CD8-positive, alpha-beta memory T cell (primary cell): ENCODE measurements at places on chromosomes 6 and 20. TPM values are rescaled to one million over a fixed set of nuclear protein-coding genes. Genes with fewer than 3 reads are reported as not detected.

DNA sequence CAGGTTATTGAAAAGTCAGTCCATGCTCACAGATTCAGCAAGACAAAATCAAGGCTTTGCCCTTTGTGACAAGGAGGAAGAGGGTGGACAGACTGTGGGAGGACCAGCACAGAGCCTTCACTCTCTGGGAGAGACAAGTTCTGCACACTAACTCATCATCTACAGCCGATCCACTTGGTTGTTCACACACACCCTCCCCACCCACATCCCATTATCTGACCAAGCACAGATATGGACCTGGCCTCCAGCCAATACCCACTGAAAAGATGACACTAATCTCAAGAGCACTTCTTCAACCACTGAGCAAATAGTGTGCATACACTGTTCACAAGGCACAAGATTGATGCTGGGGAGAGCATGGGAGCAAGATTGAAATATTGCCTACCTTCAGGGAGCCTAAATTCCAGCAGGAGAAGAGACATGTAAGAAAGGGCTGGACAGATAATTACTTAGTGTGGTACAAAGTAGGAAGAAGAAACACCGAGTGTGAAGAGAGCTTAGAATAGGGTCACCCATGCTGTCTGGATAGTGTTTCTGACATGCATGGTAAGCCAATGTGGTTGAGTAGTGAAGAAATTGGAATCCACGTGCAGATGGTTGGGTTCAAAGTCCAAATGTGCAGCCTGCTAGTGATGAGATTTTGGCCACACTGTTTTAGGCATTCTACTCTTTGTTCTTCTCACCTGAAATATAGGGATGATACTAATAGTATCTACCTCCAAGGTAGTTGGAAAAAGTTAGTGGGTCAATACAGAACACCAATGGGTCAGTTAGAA lies 21.7 kb upstream of the IL17A start:
- no peak for DNase-seq

Gene BPIFA2
- not detected for total RNA-seq

- DNase-seq = no peak
These were observed 2.4 kb upstream of the DTNBP1 start for GRCh38 chr6:15665237-15665636.

Gene HTR1E
- total RNA-seq = not detected

DNA sequence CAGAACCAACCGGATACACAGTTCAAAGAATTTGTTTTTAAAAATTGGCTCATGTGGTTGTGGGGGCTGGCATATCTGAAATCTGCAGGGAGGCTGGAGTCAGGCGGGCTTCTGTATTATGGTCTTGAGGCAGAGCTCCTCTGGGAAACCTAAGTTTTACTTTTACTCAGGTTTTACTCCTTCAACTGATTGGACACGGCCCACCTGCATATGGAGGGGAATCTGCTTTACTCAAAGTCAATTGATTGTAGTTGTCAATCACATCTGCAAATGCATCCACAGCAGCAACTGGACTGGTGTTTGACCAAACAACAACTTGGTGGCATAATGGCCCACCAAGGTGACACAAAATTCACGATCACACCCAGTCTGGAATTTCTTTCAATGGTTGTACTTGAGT lies 103.4 kb downstream of the ERMARD start:
- no peak for DNase-seq

- DNase-seq = no peak
These were observed 44.1 kb downstream of the MAK start for GRCh38 chr6:10794239-10794638.

- no peak for DNase-seq
These were observed 339.0 kb downstream of the NRN1 start for GRCh38 chr6:5667737-5668136.

DNA sequence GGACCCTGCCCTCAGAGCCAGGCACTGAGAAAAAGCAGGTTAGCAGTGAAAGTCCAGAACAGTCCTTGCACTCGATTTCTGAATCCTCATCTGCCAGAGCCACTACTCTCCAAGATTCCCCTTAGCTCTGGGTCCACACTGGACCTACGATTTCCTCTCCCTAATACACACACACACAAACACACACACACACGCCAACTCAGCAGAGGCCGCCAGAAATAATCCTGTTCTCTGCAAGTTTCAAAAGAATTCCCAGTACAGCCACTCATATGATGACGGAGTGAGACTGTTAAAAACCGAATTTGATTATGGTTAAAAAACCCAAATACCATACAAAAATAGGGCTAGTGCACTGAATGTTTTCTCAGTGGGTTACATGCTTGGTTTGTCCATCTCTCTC lies 90.8 kb downstream of the GMPR start:
- DNase-seq = no peak

DNA sequence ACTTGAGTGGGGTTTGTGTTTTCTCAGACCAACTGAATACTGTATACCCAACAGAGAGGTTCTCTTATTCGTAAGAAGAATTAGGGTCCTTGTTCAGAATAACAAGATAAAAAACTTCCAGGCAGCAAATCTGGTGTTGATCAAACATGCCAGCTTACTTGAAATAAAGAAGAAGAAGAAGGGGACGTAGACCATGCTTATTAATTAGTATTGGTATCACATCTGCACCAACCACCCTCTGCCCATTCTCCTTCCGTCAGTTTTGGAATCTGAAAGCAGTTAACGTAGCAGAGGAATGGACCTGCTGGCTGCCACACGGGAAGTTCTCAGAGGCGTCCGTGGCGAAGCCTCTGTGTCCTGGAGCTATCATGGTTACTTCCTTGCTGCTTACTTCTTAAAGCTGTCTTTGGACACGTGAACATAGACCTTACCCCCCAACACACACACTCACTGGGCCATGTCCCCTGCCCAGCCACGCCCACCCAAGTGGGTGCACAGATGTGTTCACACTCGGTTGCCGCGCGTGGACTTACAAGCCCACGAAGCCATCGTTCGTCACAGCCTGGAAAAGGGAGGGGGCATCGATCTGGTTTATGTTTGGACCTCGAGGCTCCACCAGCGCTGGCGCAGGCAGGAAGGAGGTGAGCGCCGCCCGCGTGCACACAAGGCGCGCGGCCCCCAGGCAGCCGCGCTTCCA lies 4.1 kb upstream of the DLL1 start:
- no peak for DNase-seq

DNA sequence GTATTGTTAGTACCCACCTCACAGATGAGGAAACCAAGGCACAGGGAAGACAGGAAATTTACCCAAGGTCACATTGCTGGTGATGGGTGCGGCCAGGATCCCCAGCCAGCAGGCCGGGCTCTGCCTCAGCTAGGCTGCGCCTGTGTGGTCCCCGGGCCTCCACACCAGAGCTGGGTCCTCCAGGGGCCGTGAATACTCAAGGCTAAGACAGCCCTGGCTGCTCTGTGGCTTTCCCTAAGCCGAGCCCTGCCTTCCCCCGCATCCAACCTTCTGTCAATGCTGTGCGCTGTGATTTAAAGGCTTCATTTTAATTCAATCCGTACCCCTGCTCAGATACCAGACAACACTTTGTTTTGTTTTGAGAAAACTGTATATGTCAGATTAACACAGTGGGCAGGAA lies 246.7 kb downstream of the TTLL2 start:
- no peak for DNase-seq

Gene ZC3H12D
- 84.5 TPM for total RNA-seq
